Omental fat pad (tissue), 4 donors: ENCODE measurements at places on chromosomes 2 and 18.

DNA sequence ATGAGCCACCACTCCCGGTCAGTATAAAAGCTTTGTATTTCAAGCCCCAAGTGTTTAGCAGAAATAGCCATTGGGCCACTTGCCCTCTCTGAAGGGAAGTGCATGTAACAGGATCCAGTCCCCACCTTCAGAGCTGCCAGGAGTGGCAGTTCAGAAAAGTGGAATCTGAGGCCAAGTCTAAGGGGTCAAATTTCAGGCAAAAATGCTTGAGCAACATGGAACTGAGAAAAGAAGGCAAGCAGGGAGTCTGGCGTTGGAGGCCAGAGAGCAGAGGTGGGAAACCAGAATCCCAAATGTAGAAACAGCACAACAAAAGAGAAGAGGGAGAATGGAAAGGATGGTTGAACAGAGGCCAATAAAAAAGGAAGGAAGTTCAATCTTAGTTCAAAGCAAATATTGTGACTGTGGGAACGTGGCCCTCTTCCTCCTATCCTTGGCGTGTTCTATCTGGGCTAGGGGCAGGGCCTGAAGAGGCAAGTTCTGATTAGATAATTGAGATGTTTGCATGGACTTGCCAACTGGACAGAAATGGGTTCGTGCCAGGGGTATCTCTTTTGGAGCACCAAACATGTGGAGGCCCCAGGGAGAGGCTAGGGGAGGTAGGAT lies 102.2 kb downstream of the AP1S3 start:
- DNase-seq, result no peak

- DNase-seq, result no peak
These were observed 35.7 kb downstream of the ATP8B1 start for GRCh38 chr18:57767259-57768050.

- DNase-seq, result no peak
These were observed 762.2 kb upstream of the HS6ST1 start for GRCh38 chr2:129080715-129081476.

DNA sequence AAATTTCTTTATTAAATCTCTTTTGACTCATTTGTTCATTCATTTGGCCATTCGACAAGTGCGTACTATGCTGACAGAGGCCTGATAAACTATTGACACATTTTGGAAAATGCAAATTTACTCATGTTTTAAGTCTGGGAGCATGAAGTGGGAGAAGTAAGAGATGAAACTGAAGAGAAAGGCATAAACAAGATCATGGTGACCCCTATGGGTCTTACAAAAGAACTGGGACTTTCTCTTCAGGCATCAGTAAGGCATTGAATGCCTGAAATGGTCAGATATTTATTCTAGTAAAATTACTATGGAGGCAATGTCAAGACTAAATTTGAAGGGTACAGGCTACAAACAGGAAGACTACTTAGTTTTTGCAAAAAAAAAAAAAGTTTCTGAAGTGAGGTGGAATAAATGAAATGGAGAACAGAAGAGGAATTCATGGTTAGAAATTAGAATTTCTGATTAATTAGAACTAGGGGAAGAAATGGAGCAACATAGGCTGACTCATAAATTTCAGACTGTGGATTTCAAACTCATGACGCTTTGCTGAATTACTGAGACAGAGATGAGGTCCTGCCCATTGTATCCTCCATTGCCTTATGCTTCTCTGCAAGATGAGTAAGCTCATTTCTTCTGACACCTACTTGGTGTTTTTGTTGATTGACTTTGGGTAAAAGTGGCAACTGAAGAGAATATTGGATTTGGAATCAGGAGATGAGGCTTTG lies 32.7 kb downstream of the VSNL1 start:
- no peak for DNase-seq

GRCh38 chr18:77015169-77015568 lies 117.4 kb downstream of the MBP start:
- DNase-seq, result no peak

- DNase-seq, result no peak
These were observed 1272.2 kb upstream of the ACVR2A start for GRCh38 chr2:146572598-146572997.

GRCh38 chr2:238898534-238899281 lies 50.8 kb downstream of the TWIST2 start:
- DNase-seq, result no peak

DNA sequence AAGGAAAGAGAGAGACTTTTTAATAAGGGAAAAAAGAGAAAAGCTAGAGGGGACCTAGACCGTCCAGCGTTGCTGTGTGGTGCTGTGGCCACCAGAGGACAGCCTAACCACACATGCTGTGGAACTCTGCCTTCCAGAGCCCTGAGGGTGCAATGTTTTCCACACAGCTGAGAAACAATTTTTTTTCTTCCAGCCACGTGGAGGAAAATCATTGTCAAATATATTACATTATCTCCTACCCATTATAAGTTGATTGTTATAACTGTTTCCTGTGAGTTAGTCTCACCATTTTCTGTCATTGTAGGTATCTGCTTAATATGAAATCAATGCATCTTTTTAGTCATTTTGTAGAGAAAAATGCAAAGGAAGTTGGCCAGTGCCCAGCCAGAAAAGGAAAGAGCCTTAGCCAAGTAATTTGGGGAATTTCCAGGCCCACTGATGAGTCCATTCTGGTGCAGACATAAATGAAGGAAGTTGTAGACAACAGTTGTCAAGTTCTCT lies 5.9 kb upstream of the MRPL19 start:
- no peak for DNase-seq
